Kidney (tissue), 22 donors: ENCODE measurements at places on chromosomes 4 and X. TPM values are rescaled to one million over a fixed set of nuclear protein-coding genes. Genes with fewer than 3 reads are reported as not detected.

DNA sequence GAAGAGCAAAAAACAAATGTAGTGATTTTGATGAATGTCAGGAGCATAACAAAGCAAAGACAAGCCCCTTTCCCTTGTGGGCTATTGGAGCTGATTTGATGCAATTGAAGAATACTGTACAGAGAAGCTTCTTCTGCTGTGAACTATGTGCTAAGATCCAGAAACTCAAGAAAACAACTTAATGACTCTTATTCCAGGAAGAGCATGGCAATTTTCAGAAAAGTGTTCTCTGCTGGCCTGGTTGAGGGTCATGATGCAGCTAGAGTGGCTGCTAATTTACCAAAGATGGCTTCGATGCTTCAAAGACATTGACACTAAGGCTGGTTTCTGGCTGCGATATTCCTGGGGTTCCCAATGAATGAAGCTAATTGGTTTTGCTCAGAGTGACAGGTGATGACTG, 45.8 kb downstream of the TNIP3 start:
- DNase-seq = no peak

DNA sequence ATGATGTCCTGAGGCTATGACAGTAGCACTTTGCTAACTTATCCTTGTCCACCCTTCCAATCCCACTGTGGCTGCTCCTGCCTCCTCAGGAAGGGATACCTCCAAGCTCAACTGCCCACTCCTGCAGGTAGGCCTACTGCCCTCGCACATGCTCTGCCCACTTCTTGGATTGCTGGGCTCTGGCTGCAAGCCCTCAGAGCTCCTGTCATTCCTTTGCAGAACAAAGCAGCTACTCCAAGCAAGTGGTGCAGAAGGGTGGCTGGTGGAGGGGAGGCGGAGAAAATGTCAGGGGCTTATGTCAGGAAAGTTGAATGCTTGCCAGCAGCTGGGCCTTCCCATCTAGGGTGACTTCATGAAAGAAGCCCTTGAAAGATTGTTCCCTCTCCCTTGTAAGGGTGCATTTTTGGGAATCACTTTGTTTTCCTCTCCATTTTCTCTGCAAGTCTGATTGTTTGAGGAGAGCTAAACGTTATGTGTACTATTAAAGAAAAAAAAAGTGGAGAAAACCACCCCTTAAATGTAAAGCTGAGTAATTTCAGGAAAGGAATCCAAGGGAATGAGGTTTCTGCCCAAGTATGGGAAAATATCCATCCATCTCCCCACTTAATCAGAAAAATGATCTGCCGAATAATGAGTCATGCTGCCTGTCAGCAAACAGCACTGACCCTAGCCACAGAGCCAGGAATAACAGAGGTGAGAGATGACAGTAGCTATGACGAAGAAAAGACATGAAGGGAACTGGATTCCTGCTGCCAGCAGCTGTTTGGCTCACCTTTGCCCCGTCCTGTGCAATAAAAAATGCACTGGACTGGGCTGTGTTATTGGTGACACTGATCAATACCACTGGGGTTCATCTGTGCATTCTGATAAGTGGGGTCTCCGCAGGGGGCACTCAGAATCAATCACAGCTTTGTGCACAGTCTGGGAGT, 102.0 kb downstream of the RTL5 start:
- no peak for DNase-seq

DNA sequence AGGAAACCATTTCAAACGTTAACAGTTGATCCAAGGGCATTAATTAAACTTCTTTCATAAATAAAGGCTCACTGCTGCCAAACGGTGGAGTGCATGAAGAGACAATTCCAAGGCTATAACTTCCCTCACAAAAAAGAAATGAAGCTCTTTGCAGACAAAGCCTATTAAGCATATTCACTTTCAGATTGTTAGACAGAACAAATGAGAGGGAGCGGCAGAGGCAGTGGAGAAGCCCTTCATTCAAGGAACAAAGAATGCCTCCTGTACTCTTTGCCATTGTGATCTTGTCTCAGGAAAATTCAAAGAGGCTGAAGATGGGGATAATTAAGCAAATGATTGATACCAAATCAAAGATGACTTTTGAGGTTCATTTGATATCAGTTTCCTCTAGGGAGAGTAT, 370.5 kb upstream of the FAT1 start:
- no peak for DNase-seq

Gene GLA
- total RNA-seq = 23.9 TPM

Gene UCP1
- total RNA-seq = not detected

- peak; percentile 48 for DNase-seq
Observed at GRCh38 chr4:170399581-170400293, 310.0 kb upstream of the AADAT start.

GRCh38 chr4:76457885-76458284, 22.9 kb downstream of the SHROOM3 start:
- no peak for DNase-seq
